ENCODE measurements at places on chromosomes 5 and 9. TPM values are rescaled to one million over a fixed set of nuclear protein-coding genes. Genes with fewer than 3 reads are reported as not detected.

Gene DRD1
- not detected for total RNA-seq

Gene ADGRV1
- total RNA-seq: not detected

Gene ARL10
- total RNA-seq: 1.4 TPM

Gene PCDHB8
- 0.16 TPM for total RNA-seq

Gene IL12B
- not detected for total RNA-seq

Gene ARL14EPL
- not detected for total RNA-seq

GRCh38 chr5:178627259-178627598, 379 bp upstream of the CLK4 start:
- H3K4me1 ChIP-seq: peaks cover 28% of the 10 kb centered on the region
- no peak for DNase-seq
- no peaks in the 10 kb centered on the region for H3K36me3 ChIP-seq
- no peaks in the 10 kb centered on the region for H3K27me3 ChIP-seq

- DNase-seq: no peak
- H3K4me1 ChIP-seq: no peaks in the 10 kb centered on the region
- no peak overlapping the region for H3K27ac ChIP-seq
- H3K27me3 ChIP-seq: no peaks in the 10 kb centered on the region
Observed at GRCh38 chr5:150710165-150710564, 9.3 kb upstream of the RBM22 start.

- DNase-seq: no peak
- H3K27me3 ChIP-seq: no peaks in the 10 kb centered on the region
- H3K4me3 ChIP-seq: no peak overlapping the region
- H3K4me1 ChIP-seq: peaks cover 49% of the 10 kb centered on the region
- H3K27ac ChIP-seq: no peak overlapping the region
- no peaks in the 10 kb centered on the region for H3K36me3 ChIP-seq
Observed at GRCh38 chr9:89664010-89664409, 59.2 kb downstream of the GADD45G start.

- no peaks in the 10 kb centered on the region for H3K36me3 ChIP-seq
- no peaks in the 10 kb centered on the region for H3K27me3 ChIP-seq
- H3K4me3 ChIP-seq: no peak overlapping the region
- no peak overlapping the region for H3K27ac ChIP-seq
- H3K4me1 ChIP-seq: no peaks in the 10 kb centered on the region
- DNase-seq: no peak
Observed at GRCh38 chr5:127324756-127325155, 34.2 kb downstream of the MEGF10 start.

DNA sequence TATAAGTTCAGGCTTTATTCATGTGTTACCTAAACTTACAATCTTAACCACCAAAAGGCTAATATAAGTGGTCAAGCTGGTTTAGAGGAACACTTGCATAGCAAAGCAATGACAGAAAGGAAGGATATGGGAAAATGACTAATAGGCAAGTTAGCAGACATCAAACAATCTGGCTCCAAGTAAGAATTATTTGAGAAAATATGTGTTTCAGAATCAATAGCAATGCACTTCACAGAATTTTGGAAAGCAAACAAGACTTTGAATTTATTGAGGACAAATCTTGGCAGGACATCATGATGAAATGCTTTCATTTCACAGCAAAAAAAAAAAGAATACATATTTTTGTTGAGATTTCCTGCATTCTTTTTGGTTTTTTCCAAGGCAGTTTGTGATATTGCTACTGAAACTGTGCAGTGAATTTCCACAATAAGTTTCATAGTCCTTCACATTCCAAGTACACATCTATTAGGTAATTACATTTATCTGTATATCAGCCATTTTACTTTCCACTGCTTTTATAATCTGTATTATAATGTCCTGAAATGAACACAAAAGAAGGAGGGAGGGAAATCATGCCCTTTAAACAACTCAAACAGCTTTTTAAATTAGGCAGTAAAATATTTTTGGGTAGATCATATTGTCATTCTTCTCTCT, 417.9 kb downstream of the NR2F1-AS1 start:
- no peak overlapping the region for H3K27ac ChIP-seq
- H3K36me3 ChIP-seq: no peaks in the 10 kb centered on the region
- H3K4me1 ChIP-seq: no peaks in the 10 kb centered on the region
- H3K27me3 ChIP-seq: no peaks in the 10 kb centered on the region

DNA sequence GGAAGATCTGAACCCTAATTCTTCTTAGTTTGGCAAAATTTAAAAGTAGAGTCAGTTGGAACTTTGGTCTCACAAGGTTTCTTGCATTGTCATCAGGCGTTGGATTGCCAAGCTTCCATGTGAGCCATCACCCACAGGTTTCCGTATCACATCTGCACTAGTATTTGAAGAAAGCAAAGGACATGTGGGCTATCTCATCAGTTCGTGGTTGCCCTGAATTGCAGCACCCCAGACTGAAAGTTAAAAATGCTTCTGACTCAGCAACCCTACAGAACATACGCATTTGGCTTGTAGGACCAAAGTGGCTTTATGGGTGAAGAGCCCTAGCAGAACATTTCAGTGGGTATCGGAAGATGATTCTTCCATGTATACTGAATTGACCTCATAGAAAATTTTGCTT, 358.0 kb downstream of the ENC1 start:
- no peak overlapping the region for H3K4me3 ChIP-seq
- H3K36me3 ChIP-seq: no peaks in the 10 kb centered on the region
- no peak for DNase-seq
- H3K27me3 ChIP-seq: no peaks in the 10 kb centered on the region
- H3K4me1 ChIP-seq: peaks cover 14% of the 10 kb centered on the region

GRCh38 chr9:15187589-15187988, 119.4 kb downstream of the TTC39B start:
- no peak overlapping the region for H3K4me3 ChIP-seq
- H3K36me3 ChIP-seq: no peaks in the 10 kb centered on the region
- H3K27me3 ChIP-seq: no peaks in the 10 kb centered on the region
- H3K4me1 ChIP-seq: no peaks in the 10 kb centered on the region
- no peak for DNase-seq

DNA sequence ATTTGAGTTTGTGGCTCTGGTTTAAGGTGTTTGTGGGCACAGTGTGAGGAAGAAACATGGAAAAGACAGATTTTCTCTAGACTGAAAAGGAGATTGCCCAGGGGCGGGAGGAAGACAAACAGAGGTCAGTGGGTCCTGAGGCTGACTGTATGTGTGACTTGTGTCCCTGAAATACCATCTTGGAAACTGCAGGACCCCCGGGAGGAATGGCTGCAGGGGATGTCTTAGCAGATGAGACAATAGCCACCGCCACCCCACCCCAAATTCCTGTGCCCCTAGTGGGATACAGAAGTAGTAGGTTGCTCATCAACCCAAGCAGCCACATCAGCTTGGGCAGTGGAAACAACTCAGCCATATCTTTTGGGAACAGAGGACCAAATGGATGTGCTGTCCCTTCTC, 1.7 kb upstream of the PSAT1 start:
- H3K27ac ChIP-seq: no peak overlapping the region
- peaks cover 39% of the 10 kb centered on the region for H3K27me3 ChIP-seq
- H3K4me1 ChIP-seq: peaks cover 14% of the 10 kb centered on the region
- DNase-seq: no peak
- H3K4me3 ChIP-seq: no peak overlapping the region
- no peaks in the 10 kb centered on the region for H3K36me3 ChIP-seq

- H3K27me3 ChIP-seq: no peaks in the 10 kb centered on the region
- H3K36me3 ChIP-seq: no peaks in the 10 kb centered on the region
- H3K4me3 ChIP-seq: no peak overlapping the region
- no peak overlapping the region for H3K27ac ChIP-seq
Observed at GRCh38 chr5:2204366-2205184, 321.9 kb upstream of the IRX4 start.

DNA sequence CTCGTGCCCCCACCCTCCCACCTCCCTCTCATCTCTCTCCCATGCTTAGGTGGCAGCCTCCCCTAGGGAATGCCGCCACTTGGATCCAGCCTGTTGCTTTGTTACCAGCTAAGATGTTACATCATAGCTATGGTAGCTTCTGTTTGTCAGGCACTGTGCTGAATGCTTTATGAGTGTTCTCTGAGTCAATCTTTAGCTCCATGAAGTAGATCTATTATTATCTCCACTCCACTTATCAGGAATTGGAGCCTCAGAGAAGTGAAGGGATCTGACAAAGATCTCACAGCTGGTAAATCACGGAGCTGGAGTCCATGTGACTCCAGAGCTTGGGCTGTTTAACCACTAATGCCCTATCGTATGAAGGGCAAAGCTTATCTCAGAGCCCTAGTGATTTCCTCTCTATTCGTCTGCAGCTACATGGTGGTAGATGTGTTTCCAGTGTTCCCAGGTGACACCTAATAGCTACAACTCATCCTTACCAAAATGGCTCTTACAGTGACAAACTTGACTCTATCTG, 54.1 kb downstream of the GARNL3 start:
- no peak overlapping the region for H3K4me3 ChIP-seq
- H3K27me3 ChIP-seq: no peaks in the 10 kb centered on the region
- peaks cover 23% of the 10 kb centered on the region for H3K4me1 ChIP-seq
- no peaks in the 10 kb centered on the region for H3K36me3 ChIP-seq
- peak; percentile 41 for DNase-seq

DNA sequence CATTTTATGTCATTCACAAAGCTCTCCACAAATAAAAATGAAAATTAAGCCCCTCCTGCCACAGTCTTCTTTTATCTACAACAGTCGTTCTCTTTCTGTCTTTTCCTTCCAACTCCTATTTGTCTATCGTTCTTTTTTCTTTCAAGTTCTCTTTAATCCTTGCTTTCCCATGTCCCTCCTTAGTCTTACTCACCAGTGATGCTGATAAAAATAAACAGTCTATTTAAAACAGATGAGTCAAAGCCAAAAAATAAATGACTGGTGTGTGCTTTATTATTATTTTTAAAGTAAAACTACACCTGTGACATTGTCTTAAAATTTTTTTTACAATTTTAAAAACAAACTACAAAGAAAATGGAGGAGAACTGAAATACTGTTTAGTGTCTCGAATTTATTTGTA, 137.1 kb upstream of the TMEM161B start:
- no peak overlapping the region for H3K27ac ChIP-seq
- H3K36me3 ChIP-seq: no peaks in the 10 kb centered on the region
- DNase-seq: no peak
- no peaks in the 10 kb centered on the region for H3K27me3 ChIP-seq
- H3K4me1 ChIP-seq: peaks cover 20% of the 10 kb centered on the region

- H3K36me3 ChIP-seq: no peaks in the 10 kb centered on the region
- no peak overlapping the region for H3K27ac ChIP-seq
- no peak overlapping the region for H3K4me3 ChIP-seq
- no peaks in the 10 kb centered on the region for H3K27me3 ChIP-seq
Observed at GRCh38 chr5:14895301-14895700, 23.7 kb upstream of the ANKH start.

GRCh38 chr9:107447081-107447480, 42.5 kb downstream of the KLF4 start:
- H3K4me3 ChIP-seq: no peak overlapping the region
- no peaks in the 10 kb centered on the region for H3K4me1 ChIP-seq
- H3K27ac ChIP-seq: no peak overlapping the region
- no peak for DNase-seq

DNA sequence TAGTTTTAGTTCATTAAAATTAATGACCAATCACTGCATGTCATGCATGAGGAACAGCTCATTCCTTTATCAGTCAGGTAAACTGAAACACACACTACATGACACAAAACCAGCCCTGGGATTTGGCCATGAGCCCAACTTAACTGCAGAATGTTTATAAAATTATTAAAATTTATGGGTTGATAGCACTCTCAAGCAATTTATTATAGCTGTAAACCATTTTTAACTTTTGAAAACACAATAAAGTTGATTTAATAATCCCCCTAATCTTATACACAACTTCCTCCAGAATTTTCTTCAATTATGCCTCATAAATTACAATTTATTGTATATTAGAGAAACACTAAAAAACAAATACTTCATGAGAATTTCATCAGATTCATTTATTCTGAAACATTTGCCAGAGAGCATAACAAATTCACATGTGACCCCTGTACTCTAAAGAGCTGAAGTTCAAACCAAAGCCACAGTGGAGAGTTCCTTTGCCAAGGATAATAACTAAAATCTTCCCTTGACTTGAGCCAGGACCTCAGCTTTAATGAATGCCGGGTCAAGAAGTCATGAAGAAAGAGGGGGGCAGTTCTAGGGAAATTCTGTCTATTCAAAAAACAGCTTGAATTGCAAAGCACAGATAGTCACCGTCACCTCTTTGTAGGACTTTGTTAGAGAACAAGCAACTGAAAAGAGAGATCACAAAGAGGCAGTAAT, 763.7 kb upstream of the GRAMD2B start:
- no peak for DNase-seq
- H3K36me3 ChIP-seq: no peaks in the 10 kb centered on the region
- no peak overlapping the region for H3K27ac ChIP-seq
- H3K4me3 ChIP-seq: no peak overlapping the region
- no peaks in the 10 kb centered on the region for H3K27me3 ChIP-seq

DNA sequence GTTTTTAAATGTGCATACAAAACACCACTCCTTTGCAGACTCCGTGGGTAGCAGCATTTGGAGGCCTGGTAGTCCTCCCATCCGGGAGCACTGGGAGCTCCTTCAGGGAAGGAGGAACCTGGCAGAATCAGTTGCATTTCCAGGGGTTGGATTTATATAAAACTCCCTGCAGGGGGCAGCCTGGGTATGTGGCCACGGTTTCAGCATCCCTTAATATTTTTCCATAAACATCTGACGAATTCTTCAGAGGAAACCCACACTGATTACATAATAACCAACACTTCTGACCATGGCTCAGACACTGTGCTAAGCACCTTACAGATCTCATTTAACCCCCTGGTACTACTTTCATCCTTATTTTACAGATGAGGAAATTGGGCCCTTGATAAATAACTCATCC, 6.1 kb upstream of the AFAP1L1 start:
- no peaks in the 10 kb centered on the region for H3K27me3 ChIP-seq
- H3K4me1 ChIP-seq: no peaks in the 10 kb centered on the region
- no peak for DNase-seq

Measured in gastrocnemius medialis (tissue), 4 donors.